Activated CD8-positive, alpha-beta T cell treated with anti-CD3 and anti-CD28 coated beads for 36 hours (primary cell): ENCODE measurements at places on chromosomes 1 and 21. TPM values are rescaled to one million over a fixed set of nuclear protein-coding genes. Genes with fewer than 3 reads are reported as not detected.
A peak's percentile ranks its signal among the peaks of the same experiment; 100 is the strongest.

DNA sequence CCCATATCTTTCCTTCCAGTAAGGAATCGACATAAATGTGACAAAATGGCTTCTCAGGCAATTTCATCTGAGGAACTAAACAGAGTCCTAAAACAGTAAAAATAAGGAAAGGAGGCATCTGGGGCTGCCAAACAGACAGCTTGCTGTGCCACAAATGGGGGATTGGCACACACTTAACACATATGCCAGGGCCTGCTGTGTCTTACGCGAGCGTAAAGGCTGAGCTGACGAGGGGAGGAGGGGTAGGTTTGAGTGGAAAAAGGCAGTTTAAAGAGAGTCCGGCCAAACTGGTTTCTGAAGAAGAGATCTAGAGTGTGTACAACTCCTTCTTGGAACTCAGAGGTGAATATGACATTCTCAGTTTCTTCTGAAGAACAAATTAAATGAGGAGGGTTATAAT is 244.1 kb upstream of the MAP1LC3C start:
- H3K36me3 ChIP-seq, result no peaks in the 10 kb centered on the region
- H3K27me3 ChIP-seq, result peaks cover 1% of the 10 kb centered on the region
- H3K4me3 ChIP-seq, result no peak overlapping the region

GRCh38 chr1:19739628-19740027 is 60.1 kb downstream of the TMCO4 start:
- no peak for DNase-seq
- H3K27ac ChIP-seq, result no peak overlapping the region
- peaks cover 23% of the 10 kb centered on the region for H3K36me3 ChIP-seq
- H3K27me3 ChIP-seq, result no peaks in the 10 kb centered on the region
- H3K4me1 ChIP-seq, result no peaks in the 10 kb centered on the region

GRCh38 chr1:243288062-243288461 is 32.2 kb downstream of the SDCCAG8 start:
- no peak overlapping the region for H3K4me3 ChIP-seq
- peak overlapping the region; percentile 88 for H3K27ac ChIP-seq
- H3K36me3 ChIP-seq, result peaks cover 58% of the 10 kb centered on the region
- DNase-seq, result no peak

VANGL1 gene
- 2.7 TPM for total RNA-seq

AMPD1 gene
- not detected for total RNA-seq

FCMR gene
- total RNA-seq, result 49.4 TPM

SLC22A15 gene
- 0.25 TPM for total RNA-seq
